HFF-Myc (cell line): ENCODE measurements at places on chromosomes 5 and 9.

DNA sequence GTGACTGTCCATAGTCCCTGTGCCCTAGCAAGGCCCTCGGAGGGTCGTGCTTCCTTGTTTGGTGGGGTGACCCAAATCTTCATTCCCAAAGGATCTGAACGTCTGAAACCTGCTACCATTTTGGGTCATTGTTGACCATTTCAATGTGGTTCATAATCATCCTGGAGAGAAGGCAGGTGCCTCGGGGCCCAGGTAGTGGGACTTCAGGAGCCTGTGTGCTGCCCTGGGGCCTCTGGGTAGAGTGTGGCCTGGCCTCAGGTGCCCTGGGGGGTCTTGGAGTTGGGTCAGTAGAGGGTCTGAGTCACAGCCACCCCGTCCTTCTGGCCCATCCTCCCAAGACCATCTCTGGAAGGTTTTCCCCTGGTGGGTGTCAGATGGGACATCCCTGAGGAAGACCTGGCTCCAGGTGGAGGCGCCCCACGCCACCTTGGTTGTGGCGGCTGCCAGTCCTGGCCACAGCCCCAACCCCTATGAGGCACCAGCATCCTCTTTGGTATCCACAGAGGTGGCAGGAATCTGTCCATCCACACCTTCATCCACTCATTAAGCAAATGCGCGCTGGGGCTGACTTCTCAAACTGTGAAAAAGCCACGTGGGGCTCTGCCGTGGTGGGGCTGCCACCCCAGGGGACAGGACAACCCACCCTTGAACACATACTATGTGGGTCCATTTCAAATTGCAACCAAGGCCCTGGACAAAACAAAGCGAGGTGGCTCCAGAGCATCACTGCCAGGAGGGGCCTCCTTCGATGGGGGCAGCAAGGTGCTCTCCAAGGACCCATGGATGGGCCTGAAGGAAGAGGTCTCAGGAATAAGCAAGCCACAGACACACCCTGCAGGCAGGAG lies 41.6 kb upstream of the FCN1 start:
- no peak for DNase-seq

GRCh38 chr9:136876476-136876875 lies 9.8 kb upstream of the TRAF2 start:
- no peak for DNase-seq

- DNase-seq, result no peak
These were observed 12.9 kb upstream of the SLCO6A1 start for GRCh38 chr5:102511666-102512065.

GRCh38 chr9:3455094-3455493 lies 70.7 kb downstream of the RFX3 start:
- DNase-seq, result no peak

- DNase-seq, result no peak
These were observed 132.7 kb upstream of the MAP1B start for GRCh38 chr5:71974622-71975021.
